ENCODE measurements at places on chromosomes 6 and 20.

DNA sequence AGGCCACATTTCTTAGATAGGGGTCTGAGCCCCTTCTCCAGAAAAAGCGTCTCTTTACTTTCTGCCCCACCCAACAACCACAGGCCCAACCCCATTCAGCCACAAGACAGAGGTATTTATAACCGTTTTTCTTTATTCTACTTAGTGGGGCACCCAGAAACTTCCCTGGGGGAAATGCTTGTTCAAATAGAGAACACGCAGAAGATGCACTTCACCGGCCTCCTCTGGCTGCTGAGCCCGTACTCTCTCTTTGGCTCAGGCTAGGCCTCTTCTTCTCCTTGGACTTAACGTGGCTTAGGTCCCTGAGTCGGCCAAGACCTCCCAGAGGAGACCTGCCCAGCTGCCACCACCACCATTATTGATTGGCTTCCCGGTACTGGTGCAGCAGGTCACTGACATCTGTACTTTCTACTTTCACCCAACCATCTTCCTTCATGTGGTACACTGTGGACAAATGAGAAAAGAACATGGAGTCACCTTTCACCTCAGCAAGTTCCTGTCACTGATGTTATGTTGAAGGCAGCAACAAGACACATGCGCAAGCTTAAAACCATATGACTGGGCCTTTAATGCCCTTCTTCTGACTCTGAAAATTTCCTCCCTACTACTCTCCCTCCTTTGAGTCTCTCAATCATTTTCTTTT is 2.2 kb upstream of the TAP2 start:
- DNase-seq = peak; percentile 63
- peak overlapping the region; percentile 98 for H3K4me3 ChIP-seq
- peaks cover 69% of the 10 kb centered on the region for H3K36me3 ChIP-seq
- H3K27ac ChIP-seq = peak overlapping the region; percentile 100

- peaks cover 73% of the 10 kb centered on the region for H3K27me3 ChIP-seq
- H3K27ac ChIP-seq = no peak overlapping the region
- H3K4me1 ChIP-seq = peaks cover 11% of the 10 kb centered on the region
- no peak overlapping the region for H3K4me3 ChIP-seq
- DNase-seq = no peak
- H3K36me3 ChIP-seq = no peaks in the 10 kb centered on the region
Measured at GRCh38 chr6:39051399-39052122, 3.0 kb downstream of the GLP1R start.

- H3K36me3 ChIP-seq = no peaks in the 10 kb centered on the region
- no peaks in the 10 kb centered on the region for H3K4me1 ChIP-seq
- no peak overlapping the region for H3K4me3 ChIP-seq
- no peak for DNase-seq
- no peak overlapping the region for H3K27ac ChIP-seq
- no peaks in the 10 kb centered on the region for H3K27me3 ChIP-seq
Measured at GRCh38 chr20:6590891-6591637, 176.4 kb upstream of the BMP2 start.

- H3K27me3 ChIP-seq = no peaks in the 10 kb centered on the region
- DNase-seq = no peak
- no peak overlapping the region for H3K4me3 ChIP-seq
- H3K27ac ChIP-seq = no peak overlapping the region
Measured at GRCh38 chr6:38355519-38355918, 284.2 kb downstream of the BTBD9 start.

- H3K27ac ChIP-seq = peak overlapping the region; percentile 42
- H3K4me1 ChIP-seq = peaks cover 11% of the 10 kb centered on the region
- no peaks in the 10 kb centered on the region for H3K27me3 ChIP-seq
Measured at GRCh38 chr6:157181649-157182048, 141.7 kb downstream of the TMEM242 start.
